ENCODE measurements at places on chromosomes 13 and 19.

DNA sequence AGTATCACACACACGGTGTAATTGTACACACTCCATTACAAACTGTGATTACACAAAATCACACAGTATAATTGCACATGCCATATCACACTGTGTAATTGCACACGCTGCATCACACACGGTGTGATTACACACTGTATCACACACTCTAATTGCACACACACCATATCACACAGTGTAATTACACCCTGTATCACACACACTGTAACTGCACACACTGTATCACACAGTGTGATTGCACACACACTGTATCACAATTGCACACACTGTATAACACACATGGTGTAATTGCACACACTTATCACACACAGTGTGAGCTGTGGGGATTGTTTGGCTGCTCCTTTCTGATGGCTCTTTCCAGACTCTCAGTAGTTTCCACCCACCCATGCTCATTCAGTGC lies 162.6 kb upstream of the SGCG start:
- no peak for DNase-seq

GRCh38 chr19:10520652-10521318 lies 3.5 kb upstream of the S1PR5 start:
- no peak for DNase-seq

DNA sequence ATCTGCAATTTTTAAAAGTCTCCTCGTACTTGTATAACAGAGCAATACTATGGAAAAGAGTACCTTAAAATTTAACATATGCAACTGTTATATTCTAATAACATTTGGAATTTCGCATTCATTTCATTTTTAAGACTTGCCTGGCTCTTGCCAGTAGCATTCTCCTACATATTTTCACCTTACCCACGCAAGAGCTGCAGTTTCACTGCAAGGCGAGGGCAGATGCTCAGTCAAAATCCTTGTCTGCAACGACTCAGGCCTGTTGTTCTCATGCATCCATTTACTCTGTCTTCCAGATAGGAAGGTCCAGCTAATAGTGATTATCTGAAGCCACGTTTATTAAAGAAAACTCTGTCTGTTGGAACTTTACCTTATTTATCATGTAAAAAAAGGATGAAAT lies 227.0 kb upstream of the RFC3 start:
- no peak for DNase-seq

GRCh38 chr19:23817519-23817918 lies 58.8 kb upstream of the ZNF681 start:
- no peak for DNase-seq

- DNase-seq = peak; percentile 37
These were observed 20.5 kb downstream of the DZIP1 start for GRCh38 chr13:95624020-95624419.

Data from NCI-H460 (cell line).